Smooth muscle cell of the umbilical artery (primary cell): ENCODE measurements at places on chromosomes 12 and 14. TPM values are rescaled to one million over a fixed set of nuclear protein-coding genes. Genes with fewer than 3 reads are reported as not detected.

ERBB3 gene
- total RNA-seq, result under 0.01 and 0.23 TPM in 2 replicates

DUSP6 gene
- 28.8 and 67.6 TPM in 2 replicates for total RNA-seq

FGF6 gene
- not detected in 2 replicates for total RNA-seq

C12orf56 gene
- total RNA-seq, result 0.30 and 1.8 TPM in 2 replicates

ZDHHC22 gene
- not detected in 2 replicates for total RNA-seq

HSPB8 gene
- 23.5 and 26.0 TPM in 2 replicates for total RNA-seq

ZNF839 gene
- 8.0 and 9.0 TPM in 2 replicates for total RNA-seq

SDR9C7 gene
- total RNA-seq, result not detected in 2 replicates

PIWIL1 gene
- not detected in 2 replicates for total RNA-seq

RPAP3 gene
- total RNA-seq, result 18.4 and 30.8 TPM in 2 replicates

BHLHE41 gene
- 16.0 and 27.8 TPM in 2 replicates for total RNA-seq

INSM2 gene
- not detected in 2 replicates for total RNA-seq

TMPRSS12 gene
- total RNA-seq, result not detected in 2 replicates

CD69 gene
- total RNA-seq, result not detected in 2 replicates

CAPRIN2 gene
- total RNA-seq, result 29.1 and 48.7 TPM in 2 replicates

PTHLH gene
- 3.2 and 13.4 TPM in 2 replicates for total RNA-seq

FGF23 gene
- not detected in 2 replicates for total RNA-seq

DPY19L2 gene
- 0.30 and 5.1 TPM in 2 replicates for total RNA-seq

KLHL42 gene
- total RNA-seq, result 37.8 and 49.3 TPM in 2 replicates

MTERF2 gene
- 3.9 and 4.1 TPM in 2 replicates for total RNA-seq
